ENCODE measurements at places on chromosomes 6 and 20.

- no peak for DNase-seq
These were observed 176.4 kb upstream of the MYLIP start for GRCh38 chr6:15952231-15953151.

- no peak for DNase-seq
These were observed 33.6 kb downstream of the SLC2A10 start for GRCh38 chr20:46743088-46743487.

DNA sequence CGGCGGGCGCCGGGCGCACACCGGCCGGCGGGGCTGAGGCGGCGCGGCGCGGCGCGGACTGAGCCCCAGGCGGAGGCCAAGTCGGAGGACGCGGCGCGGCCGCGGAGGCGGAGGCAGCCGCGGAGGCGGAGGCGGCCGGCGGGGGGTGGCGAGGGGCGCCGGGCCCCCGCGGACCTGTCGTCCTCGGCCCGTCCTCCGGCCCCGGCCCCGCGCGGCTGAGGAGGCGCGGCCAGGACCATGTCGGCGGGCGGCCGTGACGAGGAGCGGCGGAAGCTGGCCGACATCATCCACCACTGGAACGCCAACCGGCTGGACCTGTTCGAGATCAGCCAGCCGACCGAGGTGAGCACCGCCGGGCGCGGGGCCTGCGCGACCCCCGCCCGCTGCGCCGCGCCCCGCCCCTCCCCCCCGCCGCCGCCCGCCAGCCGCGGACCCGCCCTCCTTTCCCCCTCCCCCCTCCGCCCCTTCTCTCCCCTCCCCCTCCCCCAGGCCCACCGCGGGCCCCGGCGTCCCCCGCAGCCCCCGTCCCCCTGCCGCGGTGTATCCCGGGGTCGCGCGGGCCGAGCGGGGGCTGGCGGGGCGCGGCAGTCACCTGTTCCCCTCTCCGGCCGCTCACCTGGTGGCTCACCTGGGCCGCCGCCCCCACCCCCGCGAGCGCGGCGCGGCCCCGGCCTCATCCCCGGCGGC is at the start of gene AFDN:
Gene AFDN (plus strand): TSS at position 16 of the 687 bp plus-strand sequence. CDS start 222 bp downstream, at position 238.
- DNase-seq: no peak

DNA sequence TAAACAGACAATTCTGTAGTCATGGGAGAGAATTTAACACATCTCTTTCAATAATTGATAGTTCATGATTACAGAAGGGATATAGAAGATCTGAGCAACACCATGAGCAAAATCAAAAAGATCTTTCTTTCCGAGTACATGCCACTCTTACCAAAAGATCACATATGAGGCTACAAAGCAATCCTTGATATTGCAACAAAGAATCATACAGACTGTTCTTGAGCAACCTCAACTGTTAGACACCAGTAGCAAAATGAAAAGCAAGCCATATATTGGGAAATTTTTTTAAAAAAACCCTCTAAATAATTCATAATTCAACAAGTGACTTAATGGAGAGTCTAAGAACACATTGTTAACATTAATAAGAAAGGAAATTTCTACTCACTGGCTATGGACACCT is 3.6 kb upstream of the CD83 start:
- DNase-seq: no peak

- DNase-seq: no peak
These were observed 890.6 kb downstream of the KIF16B start for GRCh38 chr20:15682690-15683089.

All from T-helper 2 cell treated with Interferon-gamma antibody and Interleukin-4, amounts not matched to agents 5 μg/mL and 100 μg/mL, for 36 hours (primary cell).